AML-193 (cell line): ENCODE measurements at places on chromosomes 11 and 22.

DNA sequence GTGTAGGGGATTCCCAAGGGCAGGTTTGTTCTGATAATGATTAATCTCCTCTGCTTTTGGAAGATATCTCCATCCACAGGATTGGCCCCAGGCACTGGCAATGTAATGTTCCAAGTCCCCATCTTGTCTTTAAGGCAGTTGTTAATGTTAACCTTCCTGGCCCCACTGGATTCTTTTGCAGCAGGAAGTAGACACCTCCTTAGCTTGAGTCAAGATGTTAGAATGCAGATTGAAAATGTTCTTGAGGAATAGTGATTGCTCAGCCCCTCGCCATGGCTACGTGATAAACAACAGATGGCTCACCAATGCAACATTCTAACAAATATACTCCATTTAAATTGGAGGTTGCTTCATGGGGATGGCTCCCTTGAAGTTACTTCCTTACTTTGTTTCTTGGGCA is 7.3 kb downstream of the HEPHL1 start:
- DNase-seq, result no peak

DNA sequence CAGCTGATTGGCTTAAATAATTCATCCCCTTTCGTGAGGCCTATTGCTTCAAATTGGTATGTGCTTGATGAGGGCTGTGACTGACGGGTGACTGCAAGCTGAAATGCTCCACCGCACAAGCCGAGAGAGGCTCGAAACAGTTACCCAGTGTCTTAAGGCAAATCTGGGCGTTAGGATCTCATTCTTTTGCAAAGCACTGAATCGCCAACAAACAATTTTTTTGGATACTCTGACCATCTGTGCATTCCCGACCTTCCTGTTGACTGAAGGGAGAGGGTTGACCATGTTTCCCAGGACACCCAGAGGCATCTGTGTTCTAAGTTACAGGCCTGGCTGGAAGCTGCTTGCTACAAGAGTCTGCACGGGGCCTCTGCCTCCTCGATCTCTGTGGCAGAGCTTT is 32.1 kb downstream of the CACNG2 start:
- no peak for DNase-seq

DNA sequence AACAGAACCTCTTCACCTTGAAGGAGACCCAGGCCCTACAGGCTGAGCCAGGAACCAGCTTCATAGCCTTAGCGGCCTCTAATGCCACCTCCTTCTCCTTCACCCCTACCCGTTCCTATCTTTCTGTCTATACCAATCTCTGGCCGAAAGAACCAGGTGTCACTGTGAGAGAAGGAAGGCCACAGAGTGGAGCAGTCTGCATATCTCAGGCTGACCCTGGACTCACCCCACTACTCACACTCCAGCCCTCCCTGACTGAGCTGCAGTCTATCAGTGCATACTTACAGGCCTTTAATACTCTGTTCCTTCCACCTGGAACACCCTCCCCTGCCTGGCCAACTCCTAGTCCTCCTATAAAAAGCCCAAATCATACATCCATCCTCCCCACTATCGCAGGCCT is 32.7 kb downstream of the ARAP1 start:
- DNase-seq, result no peak

GRCh38 chr11:73498343-73498742 is 99.6 kb downstream of the FAM168A start:
- DNase-seq, result no peak

DNA sequence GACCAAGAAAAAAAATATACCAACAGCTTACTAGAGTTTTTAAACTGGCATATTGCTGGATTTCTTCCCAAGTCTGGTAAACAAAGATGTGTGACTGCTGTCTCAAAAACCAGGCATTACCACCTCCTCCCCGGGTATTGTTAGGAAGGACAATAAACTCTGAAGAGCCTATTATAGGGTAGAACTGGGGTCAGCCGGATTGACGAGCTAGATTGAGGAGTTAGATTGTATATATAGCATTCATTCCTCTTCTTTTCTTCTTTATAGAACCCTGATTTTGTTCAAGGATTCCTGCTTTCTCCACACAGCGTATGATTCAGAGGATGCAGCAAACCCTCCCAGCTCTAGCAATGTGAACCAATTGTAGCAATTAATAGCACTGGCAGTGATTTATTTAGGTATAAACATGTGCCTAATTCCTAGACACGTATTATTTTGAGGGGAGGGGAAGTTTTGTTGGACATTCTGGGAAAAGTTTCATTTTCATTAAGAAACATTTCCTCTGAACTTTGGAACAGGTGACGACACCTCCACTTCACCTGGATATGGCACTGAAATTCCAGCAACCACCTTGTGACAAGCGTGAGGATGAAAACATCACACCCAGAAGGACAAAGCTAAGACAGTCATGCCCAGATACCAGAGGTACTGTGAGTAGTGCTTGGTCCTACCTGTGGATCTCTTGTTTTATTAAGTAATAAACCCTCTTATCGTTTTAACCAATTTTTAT is 679.4 kb upstream of the KIRREL3 start:
- DNase-seq, result no peak

DNA sequence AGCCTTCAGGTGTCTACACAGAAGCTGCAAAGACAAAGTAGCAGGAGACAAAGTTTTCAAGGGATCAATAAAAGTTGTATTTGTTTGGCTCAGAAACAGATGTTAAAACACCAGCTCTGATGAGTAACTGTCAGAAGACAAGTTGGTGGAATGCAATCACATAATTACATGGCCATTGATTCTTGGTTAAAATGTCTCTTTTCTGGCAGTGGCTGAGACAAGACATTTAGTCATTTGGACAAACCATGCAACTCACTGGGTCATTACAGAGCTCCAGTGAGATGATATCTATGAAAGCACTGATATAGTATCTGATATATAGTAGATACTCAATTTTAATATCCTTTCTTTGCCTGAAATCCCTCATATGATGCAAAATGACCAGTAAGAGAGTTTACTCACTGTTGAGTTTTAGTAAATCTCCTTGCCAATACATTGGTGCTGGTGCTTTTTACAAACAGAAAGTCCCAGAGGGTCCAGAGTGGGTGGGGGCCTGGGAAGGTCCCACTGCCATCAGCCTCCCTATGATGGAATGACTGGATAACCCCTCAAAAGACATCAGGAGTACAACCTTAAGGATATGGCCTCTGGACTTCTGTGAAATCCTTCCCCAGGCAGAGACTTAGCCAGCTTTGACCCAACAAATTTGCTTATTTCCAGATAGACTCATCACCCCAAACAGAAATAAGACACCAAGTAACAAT is 95.0 kb downstream of the SLC1A2 start:
- no peak for DNase-seq

DNA sequence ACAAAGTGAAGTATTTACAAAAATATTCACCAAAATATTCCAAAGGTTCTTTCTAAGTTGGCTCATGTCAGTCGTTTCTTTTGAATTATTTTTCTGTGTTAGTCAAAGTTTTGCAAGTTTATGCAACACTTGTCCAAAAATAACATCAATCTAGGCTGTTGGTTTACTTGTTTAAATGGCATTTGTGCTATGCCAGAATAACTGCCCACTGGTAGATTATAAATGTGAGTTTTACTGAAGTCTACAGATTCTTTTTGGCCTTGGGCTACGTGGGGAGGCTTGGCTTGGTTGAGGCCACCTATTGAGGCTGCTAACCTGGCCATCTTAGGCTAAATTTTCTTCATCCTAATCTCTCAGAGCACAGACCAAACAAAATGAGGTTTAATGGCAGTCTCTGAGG is 1091.9 kb upstream of the RAG2 start:
- no peak for DNase-seq
